SIG-M5 (cell line): ENCODE measurements at places on chromosomes 4 and X.
A peak's percentile ranks its signal among the peaks of the same experiment; 100 is the strongest.

- DNase-seq, result no peak
Observed at GRCh38 chrX:134144231-134144630, 92.8 kb upstream of the CCDC160 start.

DNA sequence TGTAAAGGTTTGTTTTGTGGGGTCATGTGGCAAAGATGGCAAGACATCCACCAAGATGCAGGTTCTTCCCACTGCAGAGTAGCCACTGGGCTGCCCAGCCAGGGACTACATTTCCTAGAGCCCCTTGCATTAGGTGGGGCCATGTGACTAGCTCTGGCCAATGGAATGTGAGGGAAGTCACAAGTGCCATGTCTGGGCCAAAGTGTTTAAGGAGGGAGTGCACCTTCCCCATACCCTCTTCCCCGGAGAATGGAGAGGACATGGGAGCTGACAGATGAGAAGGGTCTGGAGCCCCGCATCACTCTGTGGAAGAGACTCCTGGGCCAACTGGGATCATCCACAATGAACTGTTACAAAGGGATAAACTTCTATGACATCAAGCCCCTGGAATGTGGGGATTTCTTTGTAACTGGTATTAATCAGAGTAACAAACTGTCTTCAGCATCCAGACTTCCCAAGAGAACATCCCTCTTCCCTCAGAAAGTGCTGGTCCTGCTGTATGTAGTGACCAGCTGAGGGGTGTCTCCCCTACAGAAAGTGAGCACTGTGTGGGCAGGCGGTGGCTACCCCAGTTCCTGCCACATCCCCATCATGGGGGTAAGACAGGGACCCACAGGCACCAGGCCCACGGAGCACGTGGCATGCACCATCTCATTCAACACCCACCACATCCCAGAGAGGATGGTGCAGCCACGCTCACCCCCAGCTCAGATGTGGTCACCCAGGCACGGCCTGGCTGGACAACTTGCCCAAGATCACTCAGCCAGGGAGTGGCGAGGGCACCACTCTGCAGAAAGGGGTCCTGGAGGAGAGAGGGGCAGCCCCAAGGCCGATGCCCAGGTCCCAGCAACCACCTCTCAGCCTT is 10.9 kb downstream of the PPP2R2C start:
- DNase-seq, result no peak

- DNase-seq, result no peak
Observed at GRCh38 chrX:34144246-34144645, 12.1 kb upstream of the FAM47A start.

DNA sequence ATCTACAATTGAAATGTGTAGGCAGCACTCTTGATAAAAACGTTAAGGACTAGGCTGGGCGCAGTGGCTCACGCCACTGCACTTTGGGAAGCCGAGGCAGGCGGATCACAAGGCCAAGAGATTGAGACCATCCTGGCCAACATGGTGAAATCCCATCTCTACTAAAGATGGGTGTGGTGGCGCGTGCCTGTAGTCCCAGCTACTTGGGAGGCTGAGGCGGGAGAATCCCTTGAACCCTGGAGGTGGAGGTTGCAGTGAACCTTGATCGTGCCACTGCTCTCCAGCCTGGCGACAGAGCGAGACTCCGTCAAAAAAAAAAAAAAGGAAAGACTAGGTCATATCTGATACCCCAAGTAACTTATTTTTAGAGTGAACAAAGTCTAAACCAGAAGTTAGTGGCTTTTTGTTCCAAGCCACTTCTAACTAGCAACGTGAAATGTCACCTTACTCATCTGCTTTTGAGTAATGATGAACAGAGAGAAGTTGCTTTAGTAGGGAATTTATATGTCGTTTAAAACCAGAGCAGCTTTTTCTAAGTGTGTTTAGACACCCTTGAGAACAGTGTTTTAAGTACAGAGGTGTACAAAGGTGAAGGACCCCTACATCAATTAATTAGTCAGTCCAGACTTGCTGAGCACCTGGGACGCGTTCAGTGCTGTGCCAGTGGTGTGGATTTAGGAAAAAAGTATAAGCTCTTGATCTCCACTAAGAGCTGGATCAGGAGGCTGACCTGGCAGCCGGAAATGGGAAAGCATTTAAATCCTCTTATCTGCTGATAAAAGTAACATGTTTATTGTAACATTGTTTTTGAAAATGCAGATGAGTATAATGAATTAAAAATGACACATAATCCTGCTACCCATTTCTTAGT is 23.5 kb downstream of the SPRY1 start:
- no peak for DNase-seq

DNA sequence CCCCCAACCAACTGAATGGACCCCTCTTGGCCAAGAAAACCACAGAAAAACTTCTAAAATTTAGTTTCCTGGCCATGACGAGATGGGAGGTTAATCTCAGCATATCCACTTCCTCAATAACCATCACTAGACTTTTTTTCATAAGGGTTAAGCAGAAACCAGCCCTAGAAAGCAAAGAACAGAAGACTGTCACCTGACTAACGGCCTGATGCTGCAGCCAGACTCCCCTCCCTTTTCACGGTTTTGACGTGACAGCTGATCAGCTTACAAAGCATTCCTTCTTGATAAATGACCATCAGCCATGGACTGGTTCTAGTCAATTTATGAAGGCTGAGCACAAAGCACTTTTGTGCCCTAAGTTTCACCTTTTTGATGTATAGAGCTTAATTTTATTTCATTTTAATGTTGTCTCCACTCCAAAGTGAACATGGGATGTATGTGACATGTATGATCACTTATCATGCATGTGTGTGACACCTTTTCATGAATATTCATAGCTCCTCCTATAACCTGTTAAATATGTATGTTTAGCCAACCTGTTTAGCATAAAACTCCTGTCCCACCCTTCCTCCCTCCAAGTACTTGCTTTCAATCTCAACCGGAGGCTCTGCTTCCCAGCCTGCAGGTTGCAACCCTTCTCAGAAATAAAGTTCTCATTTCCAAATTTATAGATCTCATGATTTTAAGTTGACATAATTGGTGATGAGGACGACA is 56.3 kb downstream of the SERTM2 start:
- no peak for DNase-seq

- DNase-seq, result no peak
Observed at GRCh38 chr4:59222221-59222620, 1977.9 kb upstream of the ADGRL3 start.

DNA sequence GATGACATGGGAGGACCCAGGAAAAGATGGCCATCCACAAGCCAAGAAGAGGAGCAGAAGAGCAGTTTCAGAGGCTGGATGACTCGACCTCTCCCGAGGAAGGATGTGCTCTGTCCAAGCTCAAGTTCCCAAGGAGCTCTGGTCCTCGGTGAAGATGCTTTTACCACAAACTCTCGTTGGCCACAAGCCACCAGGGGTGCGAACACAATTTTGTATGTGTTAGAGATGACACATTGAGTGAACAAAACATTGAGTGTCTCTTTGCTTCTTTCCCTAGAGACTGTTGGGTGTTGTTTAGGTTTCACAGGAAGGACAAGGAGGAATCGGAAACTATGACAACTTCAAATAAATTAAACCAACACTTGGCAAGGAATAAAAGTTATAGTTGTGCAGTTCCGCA is 26.3 kb downstream of the FGFBP1 start:
- DNase-seq, result no peak

DNA sequence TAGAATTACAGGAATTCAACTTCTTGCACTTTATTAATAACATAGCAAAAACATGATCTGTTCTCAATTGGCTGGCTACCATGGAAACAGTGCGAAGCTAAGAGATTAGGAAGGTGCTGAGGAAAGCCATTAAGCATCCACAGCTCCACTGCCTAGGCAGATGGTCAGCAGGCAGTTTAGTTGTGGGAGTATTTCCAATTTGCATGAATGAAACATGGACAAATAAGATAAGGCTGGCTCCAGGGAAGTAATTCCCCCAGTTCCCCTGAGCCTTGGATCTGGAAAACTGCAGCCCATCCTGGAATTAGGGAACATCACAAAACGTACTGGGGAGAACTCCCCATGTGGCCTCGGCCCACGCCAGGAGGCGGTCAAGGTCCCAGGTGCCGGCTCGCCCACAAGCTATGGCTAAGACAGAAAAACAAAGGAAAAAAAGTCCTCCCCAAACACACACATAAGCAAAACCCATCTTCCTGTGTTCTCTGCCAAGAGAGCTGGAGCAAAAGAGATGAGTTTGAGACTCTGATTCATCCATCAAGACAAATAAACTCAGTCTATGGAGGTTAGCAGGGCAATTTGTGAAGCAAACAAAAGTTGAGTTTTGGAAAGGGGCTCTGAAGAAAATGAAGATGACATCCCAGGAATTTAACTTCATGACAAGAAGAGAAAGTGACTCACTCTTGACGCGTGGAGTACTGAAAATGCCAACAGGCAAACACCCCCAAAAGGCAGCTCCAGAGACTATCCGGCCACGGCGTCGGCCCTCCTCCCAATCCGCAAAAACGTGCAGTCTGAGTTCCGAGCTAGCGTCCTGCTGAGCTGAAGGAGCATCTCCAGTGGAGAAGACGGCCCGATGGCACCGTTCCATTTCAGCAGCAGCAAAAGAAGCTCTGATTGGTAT is 45.1 kb downstream of the IGFBP7 start:
- DNase-seq, result no peak

- DNase-seq, result no peak
Observed at GRCh38 chr4:182141061-182141460, 102.1 kb upstream of the TENM3 start.

DNA sequence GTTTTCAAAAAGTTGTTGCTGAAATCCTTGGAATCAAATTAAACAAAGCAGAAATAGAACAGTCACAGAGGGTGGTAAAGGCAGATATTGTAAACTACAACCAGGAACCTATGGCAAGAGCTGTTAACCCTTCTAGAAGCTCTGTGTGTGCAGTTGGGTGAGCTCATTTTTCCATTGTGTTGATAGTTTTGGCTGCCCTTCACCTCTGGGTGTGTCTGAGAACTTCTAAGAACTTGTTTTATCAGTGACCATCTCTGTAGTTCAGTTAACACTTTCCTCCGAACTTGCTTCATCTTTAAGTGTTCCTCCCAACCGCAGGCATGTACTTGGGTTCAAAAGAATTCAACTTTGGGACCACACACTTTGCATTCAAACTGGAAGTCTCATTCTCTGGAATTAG is 32.7 kb downstream of the RBMX start:
- no peak for DNase-seq

- no peak for DNase-seq
Observed at GRCh38 chr4:118964891-118965411, 76.3 kb downstream of the SYNPO2 start.

- no peak for DNase-seq
Observed at GRCh38 chrX:10854594-10854993, 234.2 kb upstream of the MID1 start.

DNA sequence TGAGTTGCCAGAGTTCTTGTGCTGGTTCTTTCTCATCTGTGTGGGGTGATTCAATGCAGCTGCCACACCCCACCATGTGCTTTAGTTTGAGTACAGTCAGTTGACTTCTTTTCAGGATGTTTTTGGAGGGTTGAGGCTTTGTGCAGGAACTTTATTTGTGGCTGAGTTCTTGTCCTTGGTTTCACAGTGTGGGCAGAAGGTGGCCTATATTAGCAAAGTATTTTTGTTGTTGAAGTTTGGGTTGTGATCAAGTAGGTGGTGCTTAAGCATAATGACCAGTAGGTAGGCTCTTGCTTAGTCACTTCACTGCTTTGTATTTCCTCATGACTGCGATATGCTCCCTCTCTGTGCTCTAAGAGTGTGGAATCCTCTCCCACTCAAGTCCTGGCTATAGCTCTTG is 80.3 kb downstream of the ARHGAP24 start:
- DNase-seq, result no peak

GRCh38 chr4:186473933-186474332 is 81.4 kb downstream of the MTNR1A start:
- no peak for DNase-seq

- no peak for DNase-seq
Observed at GRCh38 chr4:132071815-132072214, 1077.3 kb upstream of the PCDH10 start.

DNA sequence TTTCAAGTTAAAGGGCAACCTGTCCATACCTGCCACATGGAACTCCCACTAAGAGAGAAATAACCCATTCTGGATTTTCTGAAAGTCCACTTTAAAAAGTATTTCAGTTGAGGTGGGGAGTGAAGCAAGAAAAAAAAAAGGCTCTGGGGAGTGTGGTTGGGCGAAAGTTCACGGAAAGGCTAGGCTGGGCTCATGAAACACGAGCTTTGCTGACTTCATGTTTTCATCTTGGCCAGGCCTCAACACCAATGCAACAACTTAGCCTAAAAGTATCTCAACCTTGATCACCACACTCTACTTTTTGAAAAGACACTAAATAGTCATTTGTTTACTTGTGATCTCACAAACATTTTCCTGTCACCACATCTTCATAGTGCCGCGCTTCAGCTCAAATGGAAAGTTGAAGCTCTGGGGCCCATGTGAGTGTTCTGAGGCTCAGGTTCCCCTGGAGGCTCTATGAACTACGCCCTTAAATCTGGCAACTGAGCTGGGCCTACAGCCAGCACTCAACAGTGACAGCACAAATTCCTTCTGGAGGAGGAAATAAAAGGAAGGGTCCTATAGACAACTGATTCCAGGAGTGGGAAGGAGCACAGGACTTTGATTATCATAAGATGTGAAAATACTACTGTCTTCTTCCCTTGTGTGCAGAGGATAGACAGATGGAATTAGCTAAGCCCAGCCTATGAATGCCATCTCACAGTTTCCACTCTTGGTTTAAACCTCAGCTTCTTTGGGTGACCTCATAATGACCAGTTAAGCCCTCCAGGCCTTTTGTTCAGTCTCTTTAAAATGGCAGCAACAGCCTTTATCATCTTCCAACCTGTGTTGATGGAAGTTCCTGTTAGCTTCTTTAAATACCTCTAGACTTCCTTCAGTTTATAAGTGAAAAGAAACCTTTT is 5.1 kb downstream of the CD40LG start:
- DNase-seq, result no peak

GRCh38 chr4:139214039-139214534 is 37.1 kb upstream of the ELF2 start:
- peak; percentile 61 for DNase-seq

GRCh38 chr4:128854433-128854832 is 44.9 kb downstream of the JADE1 start:
- DNase-seq, result no peak

- DNase-seq, result no peak
Observed at GRCh38 chr4:20253735-20254409, 2.2 kb downstream of the SLIT2 start.

GRCh38 chr4:36353998-36354397 is 72.6 kb downstream of the DTHD1 start:
- no peak for DNase-seq

DNA sequence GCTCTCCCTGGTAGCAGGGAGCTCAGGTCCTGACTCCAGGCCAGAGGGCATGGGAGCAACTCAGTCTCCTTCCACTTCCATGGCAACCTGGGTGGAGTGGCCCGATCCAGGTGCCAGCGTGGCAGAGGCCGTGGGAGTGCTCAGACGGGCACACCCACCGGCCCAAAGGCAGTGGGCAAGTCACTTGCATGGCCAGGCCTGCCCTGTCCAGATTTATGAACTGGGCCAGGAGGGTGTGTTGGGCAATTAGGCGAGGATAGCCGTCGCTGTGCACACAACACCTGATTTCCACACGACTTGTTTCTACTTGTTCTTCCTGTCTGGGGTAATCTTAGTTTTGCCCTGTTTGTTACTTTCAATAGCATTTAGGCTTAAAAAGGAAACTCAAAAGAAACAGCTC is 55.5 kb upstream of the NYX start:
- no peak for DNase-seq

- DNase-seq, result no peak
Observed at GRCh38 chr4:183576701-183577404, 72.0 kb downstream of the ING2 start.
